ENCODE measurements at places on chromosomes 6 and 20.

DNA sequence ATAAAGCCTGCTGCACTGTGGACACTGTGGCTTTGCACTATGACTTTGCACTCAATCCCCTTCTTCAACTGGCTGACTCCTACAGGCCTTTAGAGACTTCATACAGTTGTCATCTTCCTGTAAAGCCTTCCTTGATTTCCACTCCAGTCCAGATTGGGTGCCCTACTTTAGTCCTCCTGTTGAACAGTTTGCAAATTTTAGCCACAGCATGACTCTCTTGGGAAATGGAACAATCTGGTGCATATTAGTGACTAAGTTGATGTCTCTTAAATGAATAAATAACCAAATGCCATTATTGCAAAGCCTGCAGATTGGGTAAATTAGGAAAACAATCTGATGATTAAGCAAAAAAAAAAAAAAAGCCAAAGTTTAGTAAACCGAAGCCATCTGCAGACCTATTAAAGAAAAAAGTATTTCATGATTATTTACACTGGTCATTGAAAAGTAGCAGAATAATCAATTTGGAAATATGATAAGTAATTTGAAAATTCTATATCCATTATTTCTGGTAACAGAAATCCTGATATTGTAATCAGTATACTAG is 12.6 kb downstream of the PLCB4 start:
- DNase-seq, result no peak

DNA sequence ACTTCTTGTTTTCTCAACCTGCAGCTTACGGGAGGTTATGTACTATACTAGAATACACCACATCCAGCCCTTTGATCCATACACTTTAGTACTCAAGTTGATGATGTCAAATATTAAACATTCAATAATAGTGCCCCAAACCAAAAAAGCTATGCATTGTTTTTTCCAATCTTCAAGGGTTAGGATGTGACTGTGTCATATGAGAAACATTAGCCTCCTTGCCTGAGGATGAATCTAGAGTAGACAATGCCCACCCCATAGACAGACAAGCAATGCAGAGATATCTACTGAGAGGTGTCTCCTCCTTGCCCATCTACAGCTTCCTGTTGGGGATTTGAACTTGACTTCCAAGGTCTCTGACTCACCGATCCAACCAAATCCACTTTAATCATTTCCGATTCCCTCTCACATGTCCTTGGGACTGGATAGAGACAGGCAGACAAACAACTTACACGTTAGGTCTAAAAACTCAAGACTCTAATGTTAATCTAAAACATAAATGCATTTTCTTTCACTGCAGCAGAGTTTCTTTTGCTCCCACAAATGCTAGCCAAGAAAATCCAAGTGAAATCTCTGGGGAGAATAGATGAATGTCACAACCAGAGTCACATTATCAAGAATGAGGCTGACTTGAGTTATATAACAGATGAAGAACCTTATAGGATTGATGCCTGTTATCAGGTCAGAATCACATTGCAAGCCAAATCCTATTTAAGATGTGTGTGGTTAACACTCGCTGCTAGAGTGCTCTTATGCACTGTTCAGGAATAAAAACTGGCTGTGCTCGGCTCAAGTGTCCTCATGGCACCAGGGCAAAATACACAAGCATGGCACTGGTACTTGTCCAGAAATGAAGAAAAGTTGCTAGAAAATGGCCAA is 75.5 kb upstream of the TNFAIP3 start:
- no peak for DNase-seq

GRCh38 chr6:27126815-27127537 is 120.5 kb upstream of the PRSS16 start:
- DNase-seq, result peak; percentile 67

GRCh38 chr6:152848919-152849318 is 98.3 kb downstream of the VIP start:
- no peak for DNase-seq

- DNase-seq, result no peak
Observed at GRCh38 chr6:408599-409102, 17.1 kb downstream of the IRF4 start.

- no peak for DNase-seq
Observed at GRCh38 chr6:132065556-132065955, 114.4 kb upstream of the CCN2 start.

DNA sequence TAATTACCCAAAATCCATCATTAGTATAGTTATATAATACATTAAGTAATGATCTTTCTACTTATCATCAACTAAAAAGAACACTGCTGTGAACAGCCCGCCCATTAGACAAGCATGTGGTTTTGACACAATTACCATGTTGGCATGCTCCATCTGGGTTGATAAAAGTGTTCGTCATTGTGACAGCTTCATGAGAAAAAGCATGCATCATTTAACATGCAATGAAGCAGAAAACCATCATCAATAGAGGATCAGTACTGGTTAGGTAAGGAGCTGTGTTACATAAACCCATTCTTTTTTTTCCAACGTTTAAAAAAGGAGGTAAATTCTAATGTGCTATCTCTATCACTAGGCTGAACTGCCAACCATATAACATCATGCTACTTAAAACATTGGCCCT is 101.9 kb downstream of the EPB41L2 start:
- no peak for DNase-seq

DNA sequence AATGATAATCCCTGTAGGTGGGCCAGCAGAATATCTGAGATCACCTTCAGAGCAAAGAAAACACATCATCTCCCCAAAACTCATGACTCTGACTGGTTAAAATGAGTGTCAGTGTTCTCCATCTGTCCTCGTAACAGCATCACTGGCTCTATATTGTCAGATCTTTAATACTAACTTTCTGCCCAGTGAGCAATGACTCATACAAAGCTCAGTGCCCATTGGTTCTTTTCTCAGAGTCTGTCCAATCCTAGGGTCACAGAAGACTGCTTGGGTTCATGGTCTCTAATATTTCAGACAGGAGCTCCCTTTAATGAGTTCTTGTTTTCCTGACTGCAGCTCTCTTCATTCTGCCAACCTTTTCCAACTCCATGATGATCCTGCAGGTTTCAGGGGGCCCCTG is 36.4 kb downstream of the HLA-DPB1 start:
- DNase-seq, result no peak

DNA sequence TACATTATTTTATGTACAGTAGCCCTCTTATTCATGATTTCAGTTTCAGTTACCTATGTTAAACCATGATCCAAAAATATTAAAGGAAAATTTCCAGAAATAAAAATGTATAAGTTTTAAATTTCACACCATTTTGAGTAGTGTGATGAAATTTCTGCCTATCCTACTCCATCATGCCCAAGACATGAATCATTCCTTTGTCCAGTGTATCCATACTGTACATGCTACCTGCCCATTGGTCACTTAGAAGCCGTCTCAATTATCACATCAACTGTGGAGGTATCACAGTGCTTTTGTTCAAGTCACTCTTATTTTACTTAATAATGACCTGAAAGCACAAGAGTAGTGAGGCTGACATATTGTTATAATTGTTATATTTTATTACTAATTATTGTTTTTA is 32.3 kb upstream of the PLCB4 start:
- DNase-seq, result no peak

- no peak for DNase-seq
Observed at GRCh38 chr20:37867289-37868195, 35.4 kb upstream of the VSTM2L start.

DNA sequence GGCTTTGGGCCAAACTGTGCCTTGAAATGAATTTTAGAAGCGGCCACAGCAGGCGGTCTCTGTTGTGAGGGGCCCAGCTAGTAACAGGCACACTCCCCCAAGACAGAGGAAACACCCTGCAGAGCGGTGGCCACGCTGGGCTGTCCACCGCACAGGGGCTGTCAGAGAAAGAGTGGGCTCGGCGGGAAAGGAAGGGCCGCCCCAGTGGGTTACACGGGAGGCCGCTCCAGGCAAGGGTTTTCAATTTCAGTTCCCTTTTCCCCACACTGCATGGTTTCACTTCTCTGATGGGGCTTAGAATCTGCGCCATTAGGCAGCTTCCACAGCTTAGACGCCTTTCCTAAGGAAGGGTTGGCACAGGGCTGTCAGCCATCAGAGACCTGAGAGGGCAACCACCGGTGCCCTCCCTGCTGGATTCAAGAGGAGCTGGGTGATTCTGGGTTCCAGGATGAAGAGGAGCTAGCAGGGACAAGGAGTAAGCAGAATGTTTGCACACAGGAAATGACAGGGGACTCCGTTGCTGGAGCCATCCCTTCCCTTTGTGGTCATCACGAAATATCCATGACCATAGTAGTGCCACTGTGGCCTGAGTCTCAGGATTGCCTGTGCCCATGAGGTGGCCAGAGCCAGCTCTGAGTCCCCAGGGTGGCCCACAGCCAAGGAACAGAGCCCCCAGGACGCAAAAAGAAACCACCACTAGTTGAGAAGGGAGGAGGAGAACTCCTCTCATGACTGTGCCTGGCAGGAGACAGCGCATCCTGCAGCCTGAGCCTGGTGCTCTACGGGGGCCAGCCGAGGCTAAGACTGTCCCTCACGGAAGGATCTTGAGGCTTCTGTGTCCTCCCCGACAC is 282.7 kb downstream of the NRN1 start:
- DNase-seq, result no peak

DNA sequence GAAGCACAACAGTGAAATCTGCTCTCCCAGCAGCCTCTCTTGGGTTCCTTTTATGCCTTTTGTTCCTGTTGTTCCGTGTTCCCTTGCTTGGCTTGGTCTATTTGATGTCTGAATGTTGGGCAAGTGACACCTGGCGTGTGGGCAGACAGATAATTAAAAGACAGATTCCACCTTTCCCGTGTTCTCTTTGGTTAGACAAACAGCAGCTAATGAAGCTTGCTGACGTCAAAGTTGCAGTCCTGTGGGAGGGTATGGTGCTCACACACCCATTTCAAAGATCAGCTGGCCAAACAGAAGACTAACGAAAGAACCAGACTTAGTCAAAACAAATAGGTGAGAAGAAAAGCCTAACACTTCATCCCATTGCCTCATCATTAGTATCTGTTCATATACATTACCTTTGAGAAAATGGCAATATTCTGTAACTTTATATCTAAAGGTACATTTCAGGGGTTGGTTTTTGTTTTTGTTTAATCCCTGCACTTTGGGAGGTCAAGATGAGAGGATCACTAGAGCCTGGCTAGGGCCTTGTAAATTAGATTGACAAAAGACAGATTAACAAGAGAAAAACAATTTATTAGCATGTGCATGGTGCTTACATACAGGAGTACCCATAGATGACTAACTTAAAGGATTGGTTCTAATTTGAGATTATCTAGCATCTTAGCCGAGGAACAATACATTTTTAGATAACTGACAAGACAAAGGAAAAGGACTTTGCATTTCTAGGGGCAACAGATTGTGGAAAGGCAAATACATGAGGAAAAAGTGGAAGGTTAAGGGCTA is 48.9 kb upstream of the TNFRSF21 start:
- DNase-seq, result no peak

DNA sequence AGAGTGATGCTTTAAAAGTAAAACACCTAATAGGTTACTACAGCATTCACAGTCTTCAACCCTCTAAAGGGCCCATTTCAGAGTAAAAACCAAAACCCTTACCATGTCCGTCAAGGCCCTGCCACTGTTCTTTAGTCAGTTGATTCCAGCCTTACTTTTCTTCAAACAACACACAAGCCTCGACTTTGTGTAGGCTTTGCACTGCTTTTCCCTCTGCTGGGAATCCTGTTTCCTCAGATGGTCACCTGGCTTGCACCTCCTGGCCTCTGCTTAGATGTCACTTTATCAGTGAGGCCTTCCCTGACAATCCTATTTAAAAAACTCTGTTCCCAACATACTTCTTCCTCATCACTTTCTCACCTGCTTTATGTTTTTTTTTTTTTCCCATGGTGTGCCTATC is 77.1 kb upstream of the FLRT3 start:
- DNase-seq, result no peak

GRCh38 chr6:137737836-137738596 is 129.0 kb upstream of the TNFAIP3 start:
- DNase-seq, result no peak

DNA sequence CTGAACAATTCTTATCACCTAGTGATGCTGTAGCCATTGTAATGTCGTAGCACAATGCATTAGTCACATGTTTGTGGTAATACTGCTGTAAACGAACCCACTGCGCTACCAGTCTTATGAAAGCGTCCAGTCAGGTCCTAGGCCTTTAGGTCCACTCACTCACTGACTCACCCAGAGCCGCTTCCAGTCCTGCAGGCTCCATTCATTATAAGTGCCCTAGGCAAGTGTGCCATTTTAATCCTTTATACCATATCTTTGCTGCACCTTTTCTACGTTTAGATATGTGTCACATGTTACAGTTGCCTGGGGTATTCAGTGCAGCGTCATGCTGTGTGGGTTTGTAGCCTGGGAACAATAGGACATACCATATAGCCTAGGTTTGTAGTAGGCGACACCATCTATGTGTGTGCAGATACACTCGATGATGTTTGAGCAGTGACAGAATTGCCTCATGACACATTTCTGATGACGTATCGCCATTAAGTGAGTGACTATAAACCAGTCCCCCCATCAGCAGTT is 15.4 kb downstream of the IGF2R start:
- DNase-seq, result no peak

DNA sequence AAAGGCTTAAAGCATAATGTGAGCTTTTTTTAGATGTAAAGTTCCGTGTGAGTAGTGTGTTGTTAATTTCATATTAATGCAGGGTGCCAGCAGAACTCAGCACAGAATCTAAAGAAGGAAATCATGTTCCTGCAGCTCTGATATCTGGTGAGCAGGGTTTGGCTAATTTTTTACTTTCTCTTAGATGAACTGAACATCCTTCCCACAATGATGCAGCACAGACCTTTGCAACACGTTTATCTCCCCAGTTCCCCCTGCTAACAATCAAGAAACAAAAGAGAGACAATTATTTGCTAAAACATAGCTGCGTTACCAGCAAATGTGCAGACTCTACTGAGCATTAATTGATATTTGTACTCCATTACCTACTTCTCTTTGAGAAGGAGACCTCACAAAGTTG is 39.1 kb upstream of the ATXN1 start:
- no peak for DNase-seq

- DNase-seq, result no peak
Observed at GRCh38 chr6:83470587-83470986, 39.7 kb upstream of the ME1 start.

DNA sequence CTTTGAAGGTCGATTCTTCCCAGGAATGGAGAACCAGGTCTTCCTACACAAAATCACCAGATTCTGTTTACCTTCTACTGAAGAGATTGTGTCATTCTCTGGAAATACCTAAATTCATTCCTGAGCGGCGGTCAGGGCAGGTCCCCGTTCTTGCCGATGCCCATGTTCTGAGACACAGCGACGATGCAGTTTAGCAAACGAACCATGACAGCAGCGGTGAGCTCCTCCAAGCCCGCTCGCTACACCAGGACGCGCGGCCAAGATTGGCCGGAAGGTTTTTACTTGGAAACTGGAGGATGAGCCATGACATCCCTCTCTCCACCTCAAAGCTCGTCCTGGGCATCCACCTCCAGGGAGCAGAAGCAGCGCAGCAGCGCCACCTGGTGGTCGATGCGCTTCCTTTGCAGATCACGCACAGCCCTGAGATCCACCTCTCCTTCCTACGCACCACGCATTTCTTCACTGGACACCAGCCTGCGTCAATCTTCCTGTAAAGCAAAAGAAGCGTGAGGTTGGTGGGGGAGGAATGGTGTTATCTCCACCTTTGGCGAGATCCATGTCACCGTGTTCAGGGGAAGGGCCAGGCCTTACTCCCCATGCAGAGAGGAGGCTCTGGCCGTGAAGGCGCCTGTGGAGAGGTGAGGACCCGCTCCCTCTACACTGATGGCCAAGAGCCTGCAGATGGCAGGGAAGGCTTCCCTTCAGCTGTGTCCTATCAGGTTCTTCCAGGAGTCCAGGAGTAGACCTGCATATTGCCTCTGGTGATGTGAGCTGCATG is 9.9 kb upstream of the HLA-B start:
- peak; percentile 72 for DNase-seq

- peak; percentile 10 for DNase-seq
Observed at GRCh38 chr6:157597461-157598312, 216.7 kb downstream of the ZDHHC14 start.

Measured in stimulated activated CD8-positive, alpha-beta memory T cell treated with anti-CD3 and anti-CD28 coated beads, Interleukin-4, amount 100 ng/mL, for 24 hours (primary cell).